ENCODE measurements at places on chromosomes 6 and 20.

DNA sequence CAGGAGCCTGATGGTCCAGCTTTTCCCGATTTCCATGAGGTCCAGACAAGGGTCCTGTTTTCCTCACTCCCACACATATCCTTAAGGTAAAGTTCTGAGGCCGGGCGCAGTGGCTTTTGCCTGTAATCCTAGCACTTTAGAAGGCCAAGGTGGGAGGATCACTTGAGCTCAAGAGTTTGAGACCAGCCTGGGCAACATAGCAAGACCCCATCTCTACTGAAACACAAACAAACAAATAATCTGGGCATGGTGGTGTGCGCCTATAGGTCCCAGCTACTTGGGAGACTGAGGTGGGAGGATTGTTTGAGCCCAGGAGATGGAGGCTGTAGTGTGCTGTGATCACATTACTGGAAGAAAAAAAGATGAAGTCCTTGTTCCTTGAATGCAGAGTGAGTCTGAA, 53.2 kb upstream of the IYD start:
- no peak overlapping the region for H3K4me3 ChIP-seq
- no peaks in the 10 kb centered on the region for H3K4me1 ChIP-seq
- no peaks in the 10 kb centered on the region for H3K27me3 ChIP-seq
- DNase-seq = no peak
- H3K36me3 ChIP-seq = no peaks in the 10 kb centered on the region

DNA sequence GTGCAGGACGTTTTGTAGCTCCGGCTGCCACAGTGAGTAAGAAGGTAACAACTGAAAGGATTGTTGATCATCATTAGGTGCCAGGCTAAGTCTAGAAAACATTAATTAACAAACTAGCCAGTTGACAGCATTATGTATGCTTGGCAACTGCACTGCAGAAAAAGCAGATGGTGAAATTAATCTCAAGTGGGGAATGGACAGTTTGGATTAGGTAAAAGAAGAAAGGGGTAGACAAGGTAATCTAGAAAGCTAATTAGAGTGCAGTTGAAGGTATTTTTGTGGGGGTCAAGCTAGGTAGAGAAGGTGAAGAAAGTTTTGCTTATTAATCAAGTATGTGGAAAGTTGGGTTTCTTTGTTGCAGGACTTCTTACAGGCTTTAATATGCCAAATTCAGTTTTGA, 69.7 kb upstream of the HINT3 start:
- H3K4me1 ChIP-seq = no peaks in the 10 kb centered on the region
- no peak overlapping the region for H3K4me3 ChIP-seq
- H3K27ac ChIP-seq = no peak overlapping the region
- DNase-seq = no peak
- H3K27me3 ChIP-seq = no peaks in the 10 kb centered on the region

GRCh38 chr6:14113976-14114375, 3.6 kb upstream of the CD83 start:
- no peak overlapping the region for H3K27ac ChIP-seq
- DNase-seq = no peak
- H3K4me1 ChIP-seq = no peaks in the 10 kb centered on the region

- H3K27ac ChIP-seq = no peak overlapping the region
- H3K27me3 ChIP-seq = no peaks in the 10 kb centered on the region
- H3K36me3 ChIP-seq = no peaks in the 10 kb centered on the region
- no peak overlapping the region for H3K4me3 ChIP-seq
- H3K4me1 ChIP-seq = no peaks in the 10 kb centered on the region
- no peak for DNase-seq
Observed at GRCh38 chr20:12030470-12030869, 112.8 kb downstream of the BTBD3 start.

- no peaks in the 10 kb centered on the region for H3K4me1 ChIP-seq
- H3K27ac ChIP-seq = no peak overlapping the region
- no peaks in the 10 kb centered on the region for H3K27me3 ChIP-seq
- peaks cover 99% of the 10 kb centered on the region for H3K36me3 ChIP-seq
Observed at GRCh38 chr20:38554986-38555385, 26.0 kb upstream of the ADIG start.

DNA sequence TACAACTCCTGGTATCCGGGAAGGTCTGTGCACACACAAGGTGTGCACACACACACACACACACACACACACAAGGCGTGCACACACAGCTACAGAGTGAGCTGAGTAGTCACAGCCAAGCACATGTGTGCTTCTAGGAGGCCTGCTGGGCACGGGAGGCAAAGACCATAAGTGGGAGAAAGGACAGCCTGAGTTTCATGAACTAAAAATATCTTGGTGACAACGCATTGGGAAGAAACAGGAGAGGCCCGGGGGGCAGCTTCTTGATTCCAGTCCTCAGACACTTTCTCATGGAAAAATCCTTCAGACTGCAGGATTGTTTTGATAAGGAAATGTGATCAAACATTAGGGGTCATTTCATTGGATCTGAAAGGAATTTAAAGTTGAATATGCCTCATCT, 2.6 kb downstream of the TRAF3IP2 start:
- H3K27me3 ChIP-seq = no peaks in the 10 kb centered on the region
- H3K27ac ChIP-seq = peak overlapping the region; percentile 92
- peaks cover 36% of the 10 kb centered on the region for H3K4me1 ChIP-seq
- DNase-seq = no peak
- H3K4me3 ChIP-seq = no peak overlapping the region

All from tibial nerve (tissue), 4 donors.